ENCODE measurements at places on chromosomes 2 and 18. TPM values are rescaled to one million over a fixed set of nuclear protein-coding genes. Genes with fewer than 3 reads are reported as not detected.

SERTAD2 gene
- total RNA-seq, result 20.5 TPM

DOK6 gene
- total RNA-seq, result 0.46 TPM

EVA1A gene
- 0.55 TPM for total RNA-seq

SLC9A2 gene
- total RNA-seq, result 75.2 TPM

COL5A2 gene
- 21.5 TPM for total RNA-seq

TPO gene
- total RNA-seq, result 1.5 TPM

TMEM37 gene
- 119 TPM for total RNA-seq

TXNDC2 gene
- not detected for total RNA-seq

DNA sequence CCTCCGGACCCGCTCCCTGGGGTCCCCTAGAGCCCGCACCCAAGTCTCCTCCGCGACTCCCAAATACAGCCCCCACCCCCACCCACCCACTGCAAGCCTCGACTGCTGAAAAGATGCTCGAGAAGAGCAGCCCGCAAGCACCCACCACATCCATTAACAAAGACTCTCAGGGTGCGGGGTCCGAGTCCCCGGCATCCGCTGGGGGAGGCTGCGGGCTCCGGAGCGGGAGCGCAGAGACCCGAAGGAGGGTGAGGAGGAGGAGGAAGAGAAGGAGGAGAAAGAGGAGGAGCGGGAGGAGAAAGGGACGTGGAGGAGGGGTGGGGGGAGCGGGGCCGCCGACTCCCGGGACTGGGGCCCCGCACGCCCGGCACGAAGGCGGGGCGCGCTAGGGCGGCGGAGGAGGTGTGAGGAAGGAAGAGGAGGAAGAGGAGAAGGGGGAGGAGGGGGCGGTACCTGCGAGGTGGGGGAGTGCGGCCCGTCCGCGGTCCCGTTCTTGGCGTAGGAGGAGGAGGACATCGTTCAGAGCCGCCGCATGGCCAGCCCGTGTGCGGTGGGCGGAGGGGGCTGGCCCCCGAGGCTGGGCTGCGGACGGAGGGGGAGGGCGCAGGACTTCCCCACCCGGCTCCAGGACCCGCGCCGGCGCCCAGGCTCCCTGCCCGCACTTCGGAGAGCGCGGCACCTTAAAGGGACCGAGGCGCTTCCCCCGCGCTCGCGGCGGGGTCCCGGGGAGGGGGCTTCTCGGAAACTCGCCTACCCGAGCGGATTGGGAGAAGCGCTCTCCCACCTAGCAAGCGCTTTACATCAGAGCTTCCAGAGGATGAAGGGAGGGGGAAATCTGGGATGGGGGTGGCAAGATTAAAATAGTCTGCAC lies at the start of gene CACNB4:
Gene CACNB4 (minus strand): TSS at position 549 of the 871 bp plus-strand sequence.
- no peak for DNase-seq

DNA sequence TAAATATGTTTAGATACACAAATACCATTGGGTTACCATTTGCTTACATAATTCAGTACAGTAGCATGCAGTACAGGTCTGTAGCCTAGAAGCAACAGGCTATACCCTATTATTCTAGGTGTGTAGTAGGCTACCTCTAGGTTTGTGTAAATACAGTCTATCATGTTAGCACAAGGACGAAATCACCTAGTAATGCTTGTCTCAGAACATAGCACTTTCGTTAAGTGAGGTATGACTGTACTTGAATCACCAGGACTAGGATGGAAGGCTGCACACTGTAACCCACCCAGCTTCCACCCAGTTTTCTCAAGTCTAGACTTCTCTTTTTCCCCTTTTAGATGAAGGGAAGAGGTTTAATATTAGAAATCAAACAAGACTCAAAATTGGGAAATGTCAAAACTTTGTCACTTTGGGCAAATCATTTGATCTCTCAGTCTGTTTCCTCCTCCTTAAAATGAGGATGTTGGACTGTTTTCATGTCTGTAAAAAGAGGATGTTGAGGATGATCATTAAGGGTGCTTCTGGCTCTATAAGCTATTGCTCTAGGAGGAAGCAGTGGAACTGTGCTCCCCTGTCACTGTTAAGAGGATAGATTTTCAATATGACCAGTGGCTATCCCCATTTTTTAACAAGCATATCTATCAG lies 3.7 kb upstream of the SOCS6 start:
- DNase-seq, result no peak

- DNase-seq, result no peak
Measured at GRCh38 chr18:29034113-29034856, 857.4 kb upstream of the CDH2 start.

- DNase-seq, result no peak
Measured at GRCh38 chr2:8098476-8099266, 583.2 kb upstream of the ID2 start.

- no peak for DNase-seq
Measured at GRCh38 chr18:31596081-31596872, 4.6 kb downstream of the TTR start.

DNA sequence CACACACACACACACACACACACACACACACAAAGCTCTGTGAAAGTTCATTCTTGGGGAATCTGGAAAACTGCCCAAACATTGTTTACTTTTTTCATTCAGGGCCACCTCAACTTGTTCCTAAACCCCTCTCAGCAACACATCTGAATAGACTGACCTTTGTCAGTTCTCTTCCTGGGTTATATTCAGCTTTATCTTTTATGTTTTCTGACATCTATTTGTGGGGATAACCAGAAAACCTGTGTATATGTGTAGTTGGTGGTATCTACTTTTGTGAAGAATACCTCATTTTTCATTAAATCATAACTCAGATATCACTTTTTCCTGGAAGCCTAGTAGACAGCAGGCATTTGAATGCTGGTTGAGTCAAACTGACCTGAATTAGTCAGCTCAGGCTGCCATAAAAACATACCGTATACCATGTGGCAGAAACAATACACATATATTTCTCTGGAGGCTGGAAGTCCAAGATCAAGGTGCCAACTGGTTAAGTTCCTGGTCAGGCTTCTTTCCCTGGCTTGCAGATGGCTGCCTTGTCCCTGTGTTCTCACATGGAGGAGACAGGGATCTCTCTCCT lies 11.0 kb upstream of the RNF144A start:
- no peak for DNase-seq

- peak; percentile 40 for DNase-seq
Measured at GRCh38 chr2:221527776-221528309, 44.3 kb downstream of the EPHA4 start.

GRCh38 chr18:79785831-79786230 lies 11.9 kb upstream of the KCNG2 start:
- DNase-seq, result no peak

DNA sequence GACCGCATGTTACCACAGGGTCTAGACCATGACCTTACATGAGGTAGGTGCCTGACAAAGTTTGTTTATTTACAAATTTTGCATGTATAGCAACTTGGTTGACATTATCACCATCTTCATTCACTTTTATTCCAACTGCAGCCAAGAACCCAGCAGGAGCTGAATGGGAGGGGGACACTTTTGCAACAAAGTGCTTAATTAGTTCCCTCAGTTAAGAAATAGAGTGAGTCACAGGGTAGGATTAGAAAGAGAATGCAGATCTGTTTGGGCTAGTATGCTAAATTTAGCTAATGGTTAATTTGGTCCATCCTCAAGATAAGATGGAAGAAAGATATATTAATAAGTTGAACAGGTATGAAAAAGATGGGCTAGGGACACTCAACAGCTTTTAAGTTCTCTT lies 678.9 kb downstream of the ARHGAP15 start:
- no peak for DNase-seq

- no peak for DNase-seq
Measured at GRCh38 chr2:2777213-2777612, 446.1 kb upstream of the MYT1L start.

DNA sequence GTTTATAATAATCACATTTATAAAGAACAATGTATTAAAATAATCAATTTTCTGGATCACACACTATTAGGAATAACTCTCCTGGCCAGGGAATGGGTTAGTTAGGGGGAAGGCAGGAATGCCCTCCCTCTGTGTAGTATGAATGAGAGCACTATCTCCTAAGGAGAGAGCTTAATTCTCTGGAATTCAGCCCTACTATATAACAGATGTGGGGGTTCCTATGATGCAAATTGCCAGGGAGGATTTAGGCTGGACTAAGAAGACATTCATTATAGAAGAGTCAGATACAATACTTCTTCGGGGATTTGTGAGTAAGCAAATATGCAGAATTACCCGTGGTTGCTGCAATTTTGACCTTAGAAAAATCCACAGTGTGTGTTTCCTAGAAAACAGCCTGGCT lies 250.1 kb upstream of the VRK2 start:
- DNase-seq, result no peak

GRCh38 chr2:182283512-182283911 lies 143.3 kb downstream of the PDE1A start:
- no peak for DNase-seq

- no peak for DNase-seq
Measured at GRCh38 chr18:10296491-10296890, 157.9 kb upstream of the APCDD1 start.

DNA sequence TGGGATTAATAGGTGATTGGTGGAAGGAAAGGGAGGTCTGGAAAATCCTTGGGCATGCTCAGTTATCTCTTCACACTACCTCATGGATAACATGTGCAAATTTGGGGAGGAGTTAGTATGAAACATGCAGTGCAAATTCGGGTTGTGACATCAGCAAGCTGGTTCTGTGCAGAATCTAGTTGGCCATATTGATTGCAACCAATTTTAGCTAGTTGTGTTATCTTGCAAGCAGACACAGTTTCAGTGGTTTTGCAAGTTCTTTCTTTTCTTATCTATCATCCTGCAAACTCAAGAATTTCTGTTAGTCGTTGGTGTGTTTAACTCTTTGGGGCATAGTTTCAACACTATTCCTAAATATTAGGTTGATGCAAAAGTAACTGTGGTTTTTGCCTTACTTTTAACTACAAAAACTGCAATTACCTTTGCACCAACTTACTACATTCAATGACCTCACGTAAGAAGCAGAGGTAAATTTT lies 135.4 kb downstream of the PTH2R start:
- no peak for DNase-seq

DNA sequence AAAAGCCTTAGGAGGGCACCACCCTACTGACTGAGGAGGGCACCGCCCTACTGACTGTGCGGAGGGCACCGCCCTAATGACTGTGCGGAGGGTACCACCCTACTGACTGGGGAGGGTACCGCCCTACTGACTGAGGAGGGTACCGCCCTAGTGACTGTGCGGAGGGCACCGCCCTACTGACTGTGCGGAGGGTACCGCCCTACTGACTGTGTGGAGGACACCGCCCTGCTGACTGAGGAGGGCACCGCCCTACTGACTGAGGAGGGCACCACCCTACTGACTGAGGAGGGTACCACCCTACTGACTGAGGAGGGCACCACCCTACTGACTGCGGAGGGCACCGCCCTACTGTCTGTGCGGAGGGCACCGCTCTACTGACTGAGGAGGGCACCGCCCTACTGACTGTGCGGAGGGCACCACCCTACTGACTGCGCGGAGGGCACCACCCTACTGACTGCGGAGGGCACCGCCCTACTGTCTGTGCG lies 150.2 kb upstream of the NFATC1 start:
- DNase-seq, result peak; percentile 36

GRCh38 chr2:37614061-37614738 lies 57.2 kb downstream of the CDC42EP3 start:
- DNase-seq, result peak; percentile 52

DNA sequence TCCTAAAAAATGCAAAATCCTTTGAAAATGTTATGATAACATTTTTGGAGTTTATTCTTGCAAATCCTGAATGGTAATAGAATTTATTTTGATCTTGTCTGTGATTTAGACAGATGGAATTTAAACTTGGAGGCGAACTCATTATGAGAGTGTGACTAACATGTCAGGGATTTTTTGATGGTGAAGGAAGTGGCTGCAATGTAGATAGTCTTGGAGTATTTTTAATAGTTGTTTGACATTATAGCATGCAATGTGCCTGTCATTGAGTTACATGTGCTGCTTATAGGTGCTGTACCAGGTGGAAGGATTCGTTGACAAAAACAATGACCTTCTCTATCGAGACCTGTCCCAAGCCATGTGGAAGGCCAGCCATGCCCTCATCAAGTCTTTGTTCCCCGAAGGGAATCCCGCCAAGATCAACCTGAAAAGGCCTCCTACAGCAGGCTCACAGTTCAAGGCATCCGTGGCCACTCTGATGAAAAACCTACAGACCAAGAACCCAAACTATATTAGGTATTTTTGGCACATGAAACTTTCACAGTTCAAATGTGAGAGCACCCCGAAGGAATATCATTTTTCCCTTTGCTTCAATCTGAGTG lies 141.8 kb downstream of the MYO1B start:
- DNase-seq, result no peak

- no peak for DNase-seq
Measured at GRCh38 chr2:106978647-106979046, 92.7 kb upstream of the ST6GAL2 start.

DNA sequence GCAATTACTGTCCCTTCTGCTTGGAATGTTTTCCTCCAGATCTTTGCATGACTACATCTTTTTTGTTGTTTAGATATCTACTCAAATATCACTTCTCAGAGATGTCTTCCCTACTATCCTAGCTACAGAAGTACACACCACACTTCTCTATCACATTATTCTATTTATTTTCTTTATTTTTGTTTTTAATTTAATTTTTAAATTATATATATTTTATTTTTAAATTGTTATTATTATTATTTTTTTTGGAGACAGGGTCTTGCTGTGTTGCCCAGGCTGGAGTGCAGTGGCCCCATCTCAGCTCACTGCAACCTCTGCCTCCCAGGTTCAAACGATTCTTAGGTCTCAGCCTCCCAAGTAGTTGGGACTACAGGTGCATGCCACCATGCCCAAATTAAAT lies 106.7 kb downstream of the TAF4B start:
- no peak for DNase-seq

- DNase-seq, result no peak
Measured at GRCh38 chr2:20370191-20370590, 19.5 kb upstream of the PUM2 start.

DNA sequence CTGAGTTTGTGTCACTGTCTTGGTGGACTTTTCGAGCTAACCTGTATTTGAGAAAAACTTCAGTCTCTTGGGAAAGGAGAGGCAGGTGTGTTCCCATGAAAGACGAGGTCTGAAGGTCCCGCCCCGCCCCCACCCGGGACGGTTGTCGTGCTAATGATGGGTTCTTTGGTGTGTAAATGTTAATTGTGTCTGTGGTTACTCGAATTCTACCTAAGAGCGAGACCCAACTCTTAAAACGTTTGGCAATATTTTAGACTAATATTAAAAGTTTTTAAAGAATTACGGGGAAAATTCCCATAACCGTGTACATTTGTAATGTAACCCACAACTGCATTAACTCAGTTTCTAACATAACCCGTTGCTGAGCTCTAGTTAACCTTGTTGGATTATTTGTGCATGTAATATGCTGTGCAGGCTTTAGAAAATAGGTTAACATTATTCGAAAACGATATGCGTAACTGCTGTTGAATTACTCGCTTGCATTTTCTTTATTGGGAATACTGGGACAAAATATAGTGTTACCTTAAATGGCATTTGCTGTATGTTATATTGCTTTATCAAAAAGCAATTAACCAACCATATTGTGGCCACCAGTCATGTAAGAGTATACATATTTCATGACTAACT lies 833 bp downstream of the EPB41L5 start:
- DNase-seq, result peak; percentile 70

DNA sequence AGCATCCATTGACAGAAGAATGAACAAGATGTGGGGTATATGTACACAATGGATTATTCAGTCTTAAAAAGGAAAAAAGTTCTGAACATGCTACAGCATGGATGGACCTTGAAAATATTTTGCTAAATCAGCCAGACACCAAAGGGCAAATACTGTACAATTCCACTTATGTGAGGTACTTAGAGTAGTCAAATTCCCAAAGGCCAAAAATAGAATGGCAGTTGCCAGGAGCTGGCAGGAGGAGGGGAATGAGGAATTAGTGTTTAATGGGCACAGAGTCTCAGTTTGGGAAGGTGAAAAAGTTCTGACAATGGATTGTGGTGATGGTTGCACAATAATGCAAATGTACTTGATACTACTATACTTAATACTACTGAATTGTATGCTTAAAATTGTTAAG lies 193.2 kb downstream of the MBD2 start:
- no peak for DNase-seq

Data from left colon (tissue), 2 donors.